ENCODE measurements at places on chromosomes 2 and 18. TPM values are rescaled to one million over a fixed set of nuclear protein-coding genes. Genes with fewer than 3 reads are reported as not detected.

The CD226 gene
- 0.40 TPM for total RNA-seq

The FOXI3 gene
- 0.12 TPM for total RNA-seq

The GPR39 gene
- total RNA-seq: 0.25 TPM

The EFEMP1 gene
- 4.1 TPM for total RNA-seq

The WNT10A gene
- not detected for total RNA-seq

The ITGAV gene
- total RNA-seq: 46.8 TPM

The ARHGAP25 gene
- 3.0 TPM for total RNA-seq

The IRS1 gene
- 15.1 TPM for total RNA-seq

The CDCA7 gene
- 82.5 TPM for total RNA-seq

The ACKR3 gene
- 24.5 TPM for total RNA-seq

The SPP2 gene
- total RNA-seq: not detected

The C2orf92 gene
- total RNA-seq: 10.3 TPM

The MALL gene
- 0.79 TPM for total RNA-seq

The CACNB4 gene
- total RNA-seq: 6.0 TPM

The POTEJ gene
- total RNA-seq: not detected

The COBLL1 gene
- 4.0 TPM for total RNA-seq

The CCDC68 gene
- not detected for total RNA-seq

The ZBTB7C gene
- total RNA-seq: 0.45 TPM

The MARCO gene
- total RNA-seq: not detected

The GPR155 gene
- total RNA-seq: 1.7 TPM

The UGT1A4 gene
- not detected for total RNA-seq

The BOLL gene
- total RNA-seq: not detected

The CLEC4F gene
- not detected for total RNA-seq

The CPLX4 gene
- total RNA-seq: not detected

The CXCR1 gene
- total RNA-seq: not detected

The OLA1 gene
- 166 TPM for total RNA-seq

The ABCG5 gene
- not detected for total RNA-seq

The ARHGAP15 gene
- 2.8 TPM for total RNA-seq

The CPS1 gene
- total RNA-seq: 7.9 TPM

The MYCN gene
- total RNA-seq: 149 TPM

The CKAP2L gene
- 31.3 TPM for total RNA-seq

The CCNT2 gene
- 64.6 TPM for total RNA-seq

The TNFRSF11A gene
- total RNA-seq: 0.16 TPM

The C2orf15 gene
- 0.23 TPM for total RNA-seq

All from neural crest cell (in vitro differentiated cells).